ENCODE measurements at places on chromosomes 7 and 10.

DNA sequence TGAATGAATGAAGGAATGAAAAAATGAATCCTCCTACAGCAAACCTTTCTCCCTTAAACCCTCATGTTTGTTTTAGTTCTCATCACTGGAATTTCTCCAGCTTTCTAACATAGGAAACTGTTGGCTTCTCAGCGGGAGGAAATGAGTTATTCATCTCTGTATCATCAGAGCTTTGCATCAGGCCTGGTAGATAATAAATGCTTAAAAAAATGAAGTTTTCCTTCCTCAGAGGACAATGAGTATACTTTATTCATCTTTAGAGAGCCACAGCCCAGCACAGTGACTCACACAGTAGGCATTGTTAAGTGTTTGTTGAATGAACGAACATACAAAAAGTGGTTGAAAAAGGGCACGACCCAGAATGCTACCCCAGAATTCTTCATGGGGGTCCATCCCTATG is 62.6 kb downstream of the COL13A1 start:
- DNase-seq = no peak

DNA sequence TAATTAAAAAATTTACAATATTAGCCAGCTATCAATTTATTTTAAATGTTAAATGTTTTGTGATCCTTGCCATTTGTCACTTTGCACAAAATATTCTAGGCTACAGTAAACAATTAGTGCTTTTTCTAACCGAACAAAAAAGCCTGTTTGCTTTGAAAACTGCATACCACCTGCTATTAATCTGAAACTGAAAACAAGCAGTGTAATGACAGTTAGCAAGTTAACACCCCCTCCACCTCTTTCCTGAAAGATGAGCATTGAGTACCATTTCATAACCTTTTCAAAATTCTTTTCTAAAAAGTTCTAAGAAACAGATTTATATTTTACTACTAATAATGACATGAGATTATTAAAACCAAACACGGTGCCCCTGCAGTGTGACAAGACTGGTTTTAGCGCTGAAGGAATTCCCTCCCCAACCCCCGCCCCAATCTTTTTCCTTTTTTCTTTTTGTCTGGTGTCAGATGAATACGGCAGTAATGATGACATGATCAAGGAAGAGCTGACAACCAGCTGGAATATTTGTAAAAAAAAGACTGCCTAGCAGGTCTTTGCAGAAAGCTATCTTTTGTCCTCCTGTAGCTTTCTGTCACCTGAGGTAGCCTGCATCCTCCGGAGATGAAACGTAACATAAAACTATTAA is 175.6 kb downstream of the CHCHD3 start:
- DNase-seq = no peak

GRCh38 chr10:34730726-34731125 is 84.4 kb downstream of the PARD3 start:
- no peak for DNase-seq

- DNase-seq = no peak
Observed at GRCh38 chr7:108196004-108196403, 65.8 kb upstream of the LAMB4 start.

DNA sequence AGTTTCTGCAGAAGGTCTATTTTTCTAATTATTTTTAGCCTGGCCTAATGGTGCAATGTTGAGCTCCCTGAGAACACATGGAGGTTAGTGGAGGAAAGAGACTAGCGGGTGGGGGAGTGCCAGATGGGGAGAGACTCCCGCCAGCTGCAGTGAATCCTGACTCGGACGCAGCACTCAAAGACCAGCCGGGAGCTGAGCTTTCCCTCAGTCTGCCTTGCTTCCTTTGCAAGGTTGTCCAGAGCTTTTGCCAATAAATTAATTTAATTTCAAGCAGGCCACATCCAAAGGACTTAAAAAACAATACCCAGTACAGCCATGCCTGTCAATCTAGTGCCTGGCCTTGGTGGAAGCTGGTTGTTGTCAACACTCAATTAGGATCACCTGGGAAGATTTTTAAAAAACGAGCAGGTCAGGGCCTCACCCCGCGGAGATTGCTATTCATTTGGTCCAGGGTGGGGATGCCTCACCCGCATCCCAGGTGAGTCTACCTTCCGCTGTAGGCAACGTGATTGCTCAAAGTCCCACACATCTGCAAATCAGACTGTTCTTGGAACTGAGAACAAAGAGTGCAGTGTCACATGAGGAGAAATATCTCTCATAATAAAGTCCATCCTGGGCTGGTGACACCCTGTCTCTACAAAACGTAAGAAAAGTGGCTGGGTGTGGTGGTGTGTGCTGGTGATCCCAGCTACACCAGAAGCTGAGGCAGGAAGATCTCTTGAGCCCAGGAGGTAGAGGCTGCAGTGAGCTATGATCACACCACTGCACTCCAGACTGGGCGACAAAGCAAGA is 4.0 kb downstream of the CLRN3 start:
- DNase-seq = no peak

GRCh38 chr10:117534321-117535297 is 7.9 kb upstream of the EMX2 start:
- no peak for DNase-seq

Data from activated T-cell treated with anti-CD3 and anti-CD28 coated beads for 1 hour (primary cell).